Fibroblast of skin of left quadriceps (primary cell): ENCODE measurements at places on chromosomes 1 and 21.

DNA sequence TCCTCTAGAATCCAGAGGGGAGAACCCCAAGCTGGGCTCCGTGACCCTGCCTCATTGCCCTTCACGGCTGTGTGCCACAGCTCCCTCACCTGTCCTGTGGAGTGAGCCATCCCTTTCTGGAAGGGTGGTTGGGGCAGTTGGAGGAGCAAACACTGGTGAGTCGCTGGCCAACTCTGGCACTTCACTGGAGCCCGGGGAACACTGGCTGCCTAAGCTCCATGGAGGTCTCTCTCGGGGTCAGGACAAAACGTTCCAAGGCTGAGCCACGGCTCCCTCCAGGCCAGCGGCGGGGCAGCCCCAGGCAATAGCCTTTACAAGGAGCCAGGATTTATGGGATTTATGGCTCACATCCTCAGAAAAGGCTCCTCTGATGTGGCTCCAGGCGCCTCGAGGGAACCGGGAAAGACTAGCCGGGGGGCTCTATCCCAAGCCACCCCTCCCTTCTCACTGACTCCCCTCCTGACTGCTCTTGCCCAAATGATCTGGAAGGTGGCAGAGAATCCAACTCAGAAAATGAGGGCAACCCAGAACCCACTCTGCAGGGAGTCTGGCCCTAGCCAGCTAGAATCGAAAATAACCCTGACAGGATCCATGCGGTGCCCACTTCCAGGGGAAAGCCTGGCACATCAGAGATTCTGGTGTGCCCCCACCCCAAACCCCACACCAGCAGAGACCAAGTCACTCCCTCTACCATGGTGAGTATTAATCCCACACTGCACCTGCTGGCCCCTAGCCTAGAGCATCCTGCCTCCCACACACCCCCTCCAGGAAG, 75.2 kb downstream of the GLIS1 start:
- no peak for DNase-seq

- peak; percentile 59 for DNase-seq
These were observed 9.8 kb downstream of the ATP8B2 start for GRCh38 chr1:154335025-154335714.

DNA sequence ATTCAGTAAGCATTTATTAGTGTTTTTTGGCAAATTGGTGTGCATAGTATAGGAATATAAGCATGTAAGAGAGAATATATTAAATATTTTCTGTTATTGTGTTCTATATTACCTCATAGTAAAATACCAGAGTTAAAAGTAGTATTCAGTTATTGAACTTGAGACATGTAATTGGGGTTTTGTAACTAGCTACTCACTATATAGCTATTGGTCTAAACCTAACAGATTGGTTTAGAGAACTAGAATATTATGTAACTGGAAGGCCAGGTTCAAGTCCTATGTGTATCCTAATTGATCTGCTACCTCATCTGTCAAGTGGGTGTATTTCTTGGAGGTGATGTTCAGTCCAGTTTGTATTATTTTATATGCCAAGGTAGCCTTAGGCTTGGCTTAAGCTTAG, 26.3 kb downstream of the CLIC4 start:
- DNase-seq = no peak

GRCh38 chr1:154527192-154527591, 25.0 kb upstream of the SHE start:
- no peak for DNase-seq

GRCh38 chr1:19156676-19157075, 53.4 kb downstream of the UBR4 start:
- no peak for DNase-seq

DNA sequence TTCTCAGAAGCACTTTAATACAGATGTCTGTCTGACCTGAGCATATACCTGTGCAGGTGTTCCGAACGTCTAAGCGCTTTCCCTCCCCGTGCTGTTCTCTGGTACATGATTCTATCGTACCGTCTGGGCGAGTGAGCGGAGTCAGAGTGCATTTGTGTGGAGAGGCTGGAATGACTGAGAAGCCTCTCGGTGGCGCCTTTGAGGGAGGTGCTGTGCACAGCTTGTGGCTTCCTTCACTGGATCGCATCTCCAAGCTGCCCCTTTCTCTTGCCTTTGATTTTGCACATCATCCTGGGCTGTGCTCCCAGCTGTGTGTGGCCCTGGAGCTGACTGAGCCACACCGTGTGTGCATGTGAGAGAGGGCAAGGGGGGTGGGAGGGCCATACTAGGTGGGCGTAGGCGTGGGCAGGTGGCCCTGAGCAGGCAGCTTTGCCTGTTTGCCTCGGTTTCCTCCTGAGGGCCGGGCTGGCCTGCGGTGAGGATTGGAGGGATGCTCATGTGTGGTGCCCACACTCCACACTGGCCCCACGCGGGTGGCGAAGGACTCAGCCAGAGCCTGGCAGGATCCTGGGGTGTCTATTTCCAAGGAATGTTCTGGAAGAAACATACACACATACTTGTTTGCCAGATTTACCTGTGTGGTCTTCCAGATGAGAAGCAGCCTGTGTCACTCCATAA, 105.3 kb downstream of the ADARB1 start:
- DNase-seq = no peak
